DMS153 (cell line): ENCODE measurements at places on chromosomes 4 and X.

- DNase-seq = no peak
Observed at GRCh38 chr4:102868153-102868780, 525 bp upstream of the CISD2 start.

GRCh38 chrX:30533266-30533665 is 44.3 kb downstream of the TASL start:
- DNase-seq = no peak

- DNase-seq = peak; percentile 28
Observed at GRCh38 chrX:20320461-20321159, 53.9 kb upstream of the RPS6KA3 start.

DNA sequence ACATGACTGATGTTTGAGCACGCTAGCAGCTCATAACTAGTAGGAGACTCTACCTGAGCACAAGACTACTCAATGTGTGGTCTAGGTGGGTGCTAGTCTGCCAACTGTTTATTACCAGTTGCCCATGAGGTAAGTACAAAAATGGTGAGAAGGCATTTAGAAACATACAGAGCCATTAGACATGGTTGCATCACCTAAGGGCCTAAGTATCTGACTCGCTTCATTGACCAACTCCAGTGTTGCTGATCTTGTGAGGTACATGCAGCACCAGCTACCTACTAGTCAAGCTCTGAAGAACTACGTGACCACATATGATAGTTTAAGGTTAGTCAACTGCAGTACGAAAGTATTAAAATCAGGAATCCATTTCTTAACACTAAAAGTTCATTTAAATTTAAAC is 39.9 kb downstream of the APBB2 start:
- no peak for DNase-seq

DNA sequence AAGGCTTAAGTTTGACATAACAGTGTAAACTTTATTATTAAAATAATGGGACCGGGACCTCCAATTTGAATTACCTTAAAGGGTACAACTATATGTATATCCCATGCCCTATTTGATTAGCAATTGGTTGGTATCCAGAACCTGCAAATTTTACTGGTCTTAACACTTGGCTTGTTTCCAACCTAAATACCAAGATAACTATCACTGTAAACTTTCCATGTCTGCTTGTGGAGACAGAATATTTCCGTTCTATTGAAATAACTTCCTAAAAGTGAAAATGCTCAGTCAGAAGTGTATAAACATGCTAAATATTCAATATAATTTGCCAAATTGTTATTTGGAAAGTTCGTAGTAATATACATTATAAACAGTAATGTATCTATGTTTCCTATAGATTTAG is 154.0 kb downstream of the TMEM47 start:
- no peak for DNase-seq

GRCh38 chrX:136525738-136526606 is 6.0 kb upstream of the VGLL1 start:
- peak; percentile 7 for DNase-seq
